ENCODE measurements at places on chromosomes 2 and 18.
A peak's percentile ranks its signal among the peaks of the same experiment; 100 is the strongest.

GRCh38 chr18:21265971-21266673, 24.1 kb downstream of the GREB1L start:
- DNase-seq = peak; percentile 81

GRCh38 chr2:189440644-189440946, 679 bp upstream of the WDR75 start:
- DNase-seq = no peak

GRCh38 chr2:149399934-149400615, 69.7 kb downstream of the LYPD6 start:
- DNase-seq = no peak

- DNase-seq = no peak
These were observed 70.5 kb upstream of the PPP1CB start for GRCh38 chr2:28681158-28681571.

DNA sequence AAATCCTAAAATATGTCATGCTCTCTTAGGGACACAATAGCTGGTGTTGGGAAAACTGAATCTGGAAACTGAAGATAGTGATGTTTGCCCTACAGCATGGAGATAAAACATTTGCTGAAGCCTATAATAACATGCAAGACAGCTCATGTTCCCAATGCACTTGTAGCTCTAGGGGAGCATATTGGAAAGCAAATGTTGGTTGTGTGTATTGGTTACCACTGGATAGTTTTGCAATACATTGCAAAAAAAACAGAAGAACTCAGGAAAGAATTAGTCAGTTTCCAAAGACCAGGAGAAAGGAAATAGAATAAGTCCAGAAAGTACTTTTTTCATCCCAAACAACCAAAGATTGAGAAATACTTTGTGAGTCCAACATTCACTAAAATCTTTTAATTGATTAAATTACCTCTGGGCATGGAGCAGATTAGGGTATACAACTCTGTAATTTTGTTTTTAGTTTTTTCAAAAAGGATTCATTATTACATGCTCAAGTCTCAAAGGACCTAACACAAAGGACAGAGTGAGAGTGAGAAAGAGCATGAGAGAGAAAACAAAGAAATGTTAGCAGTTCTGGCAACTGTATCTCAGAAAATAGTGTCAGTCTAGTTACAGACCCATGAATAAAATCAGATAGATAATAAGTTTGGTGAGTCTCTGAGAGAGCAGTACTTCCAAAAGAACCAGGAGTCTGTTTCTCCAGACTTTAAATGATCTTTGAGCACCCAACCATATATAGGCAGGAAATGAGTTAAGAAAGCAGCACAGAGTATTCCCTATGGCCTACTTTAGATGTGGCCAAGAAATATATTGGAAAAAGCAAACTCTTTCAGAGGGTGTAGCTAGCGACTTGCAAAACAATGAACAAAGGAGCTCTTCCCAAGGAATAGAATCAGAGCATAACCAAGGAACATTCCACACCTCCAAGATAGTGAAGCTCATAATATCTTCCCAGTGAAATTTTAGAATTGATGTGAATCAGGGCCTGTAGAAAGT, 36.6 kb upstream of the COL3A1 start:
- no peak for DNase-seq

GRCh38 chr2:159484532-159484931, 131.8 kb downstream of the BAZ2B start:
- no peak for DNase-seq

DNA sequence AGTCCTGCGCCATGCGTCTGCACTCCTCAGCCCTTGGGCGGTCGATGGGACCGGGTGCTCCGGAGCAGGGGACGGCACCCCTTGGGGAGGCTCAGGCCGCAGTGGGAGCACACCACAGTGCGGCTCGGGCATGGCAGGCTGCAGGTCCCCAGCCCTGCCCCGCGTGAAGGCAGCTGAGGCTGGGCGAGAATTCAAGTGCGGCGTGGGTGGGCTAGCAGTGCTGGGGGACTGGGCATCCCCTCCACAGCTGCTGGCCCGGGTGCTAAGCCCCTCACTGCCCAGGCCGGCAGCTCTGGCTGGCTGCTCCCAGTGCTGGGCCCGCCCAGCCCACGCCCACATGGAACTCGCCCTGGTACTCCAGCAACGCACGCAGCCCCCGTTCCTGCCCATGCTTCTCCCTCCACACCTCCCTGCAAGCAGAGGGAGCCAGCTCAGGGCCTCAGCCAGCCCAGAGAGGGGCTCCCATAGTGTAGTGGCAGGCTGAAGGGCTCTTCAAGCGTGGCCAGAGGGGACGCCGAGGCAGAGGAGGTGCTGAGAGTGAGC, 198.3 kb upstream of the CNTNAP5 start:
- DNase-seq = no peak

GRCh38 chr18:50002781-50003180, 189.4 kb upstream of the ACAA2 start:
- no peak for DNase-seq

GRCh38 chr18:3110034-3110752, 97.2 kb upstream of the LPIN2 start:
- no peak for DNase-seq

- DNase-seq = no peak
These were observed 84.7 kb downstream of the CDC42EP3 start for GRCh38 chr2:37586663-37587317.

- no peak for DNase-seq
These were observed 2089.7 kb upstream of the CELF4 start for GRCh38 chr18:39655341-39655740.

- no peak for DNase-seq
These were observed 197.6 kb downstream of the NR4A2 start for GRCh38 chr2:156134887-156135286.

DNA sequence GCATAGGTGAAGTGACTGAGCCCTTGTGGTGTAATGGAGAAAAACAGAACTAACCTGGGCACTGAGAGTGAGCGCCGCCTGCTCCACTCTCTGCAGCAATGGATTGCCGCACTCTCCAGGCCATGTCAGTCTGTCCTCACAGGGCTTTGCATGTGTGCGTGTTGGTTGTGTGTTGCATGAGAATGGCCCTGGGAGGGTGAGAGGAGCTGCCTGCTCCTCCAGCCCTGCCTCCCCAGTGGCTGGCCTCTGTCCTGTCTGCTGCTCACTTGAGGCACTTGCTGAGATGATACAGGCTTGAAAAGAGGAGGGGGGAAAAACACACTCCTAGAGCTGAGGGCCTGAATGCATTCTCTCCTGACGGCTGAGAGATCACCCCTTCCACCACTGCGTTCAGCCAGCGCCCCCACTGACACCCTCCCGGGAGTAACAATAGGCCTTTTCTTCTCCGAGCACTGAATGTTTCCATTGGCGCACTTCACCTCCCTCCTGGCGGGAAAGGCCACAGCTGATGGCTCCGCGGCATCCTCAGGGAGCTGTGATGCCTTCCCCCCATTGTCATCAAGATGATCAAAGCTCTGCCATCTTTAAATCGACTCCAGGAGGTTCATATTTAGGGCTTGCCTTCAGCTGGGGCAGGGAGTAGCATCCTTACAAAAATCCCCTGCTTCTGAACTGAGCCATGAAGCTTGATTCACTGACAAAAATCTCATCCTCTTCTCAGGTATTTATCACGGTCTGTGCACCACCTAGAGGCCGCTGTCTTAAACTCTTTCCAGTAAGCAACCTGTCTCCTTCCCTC, 49.9 kb upstream of the DAPL1 start:
- peak; percentile 79 for DNase-seq

DNA sequence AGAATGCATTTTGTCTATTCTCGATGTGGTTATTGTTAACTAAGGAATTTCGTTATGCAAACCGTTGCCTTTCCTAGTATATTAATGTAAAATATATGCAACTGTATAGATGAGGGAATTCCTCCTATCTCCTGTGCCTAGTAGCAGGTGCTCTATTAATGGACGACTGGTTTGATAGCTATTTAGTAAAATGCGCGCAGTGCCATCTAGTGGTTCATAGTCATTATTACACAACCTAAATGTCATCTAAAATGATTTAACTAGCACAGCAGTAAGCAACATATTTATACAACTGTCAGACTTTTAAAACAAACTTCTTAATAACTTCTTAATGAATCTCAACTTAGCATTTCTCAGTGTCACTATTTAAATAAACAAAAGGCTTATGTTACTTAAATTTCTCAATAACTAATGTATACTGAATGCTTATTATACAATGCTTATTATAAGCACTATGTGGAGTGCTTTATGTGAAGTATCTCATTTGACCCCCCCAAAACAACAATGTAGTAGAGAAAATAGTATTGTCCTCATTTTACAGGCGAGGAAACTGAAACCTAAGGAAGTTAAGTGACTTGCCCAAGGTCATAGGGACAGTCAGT, 77.9 kb downstream of the DTNA start:
- DNase-seq = peak; percentile 4

DNA sequence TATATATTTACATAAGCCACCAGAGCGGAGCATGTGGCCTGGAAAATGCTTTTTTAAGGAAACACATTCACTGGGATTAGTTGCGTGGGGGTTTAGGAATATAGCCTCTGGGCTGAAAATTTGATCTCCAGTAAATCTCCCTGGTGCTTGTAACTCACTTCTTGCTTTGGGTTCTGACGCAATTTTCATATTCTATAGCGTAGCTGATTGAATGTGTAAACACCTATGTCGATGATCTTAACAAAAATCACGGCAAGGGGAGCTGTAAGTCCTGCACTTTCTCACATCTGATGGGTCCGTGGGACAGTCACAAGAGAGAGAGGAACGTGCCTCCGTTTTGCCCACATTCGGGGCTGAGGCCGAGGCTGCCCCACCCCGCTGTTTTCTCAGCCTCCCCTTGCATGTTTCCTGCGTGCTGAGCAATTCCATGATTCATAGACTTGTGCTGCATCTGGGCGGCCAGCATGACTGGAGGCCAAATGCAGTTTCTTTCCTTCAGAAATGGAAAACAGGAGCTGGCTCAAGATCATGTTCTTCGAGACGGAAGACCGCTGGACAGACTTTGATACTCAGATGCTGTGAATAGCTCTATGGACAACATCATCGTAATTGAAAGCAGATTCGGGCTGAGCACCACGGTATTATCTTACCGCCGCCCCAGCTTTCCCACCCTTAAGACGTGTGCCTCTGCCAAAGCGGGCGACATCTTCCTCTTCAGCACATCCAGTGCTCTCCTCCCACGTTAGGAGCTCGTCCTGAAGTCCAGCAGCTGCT, 109.2 kb downstream of the TMEM18 start:
- no peak for DNase-seq

DNA sequence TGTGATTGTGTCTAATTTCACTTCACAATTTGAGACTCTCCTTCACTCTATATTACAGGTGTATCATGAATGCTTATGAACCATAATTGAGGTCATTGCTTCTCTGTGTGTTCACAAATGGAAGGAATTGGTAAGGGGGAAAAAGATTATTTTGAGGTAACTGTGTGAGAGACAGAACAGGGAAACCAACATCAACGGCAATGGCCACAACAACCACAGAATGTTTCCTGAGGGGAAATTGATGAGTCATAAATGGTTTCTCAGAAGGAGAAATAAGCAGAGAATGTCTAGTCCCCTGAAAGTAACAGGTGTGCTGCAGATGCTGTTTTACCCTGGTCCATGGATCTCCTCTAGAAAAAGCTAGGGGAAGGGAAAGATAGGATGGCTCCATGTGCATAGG, 361.2 kb upstream of the GALNT5 start:
- DNase-seq = no peak

DNA sequence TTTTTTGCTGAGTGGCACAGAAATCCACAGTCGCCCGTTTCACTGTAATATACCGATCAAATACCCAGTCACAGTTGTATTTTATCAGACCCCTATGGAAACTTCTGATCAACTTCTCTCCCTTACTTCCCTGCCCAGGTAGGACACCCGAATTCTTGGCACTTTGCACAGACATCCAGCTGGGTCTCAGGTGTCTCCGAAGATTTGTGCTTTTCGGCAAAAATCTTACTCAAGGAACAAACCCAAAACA, 596 bp downstream of the MREG start:
- no peak for DNase-seq

DNA sequence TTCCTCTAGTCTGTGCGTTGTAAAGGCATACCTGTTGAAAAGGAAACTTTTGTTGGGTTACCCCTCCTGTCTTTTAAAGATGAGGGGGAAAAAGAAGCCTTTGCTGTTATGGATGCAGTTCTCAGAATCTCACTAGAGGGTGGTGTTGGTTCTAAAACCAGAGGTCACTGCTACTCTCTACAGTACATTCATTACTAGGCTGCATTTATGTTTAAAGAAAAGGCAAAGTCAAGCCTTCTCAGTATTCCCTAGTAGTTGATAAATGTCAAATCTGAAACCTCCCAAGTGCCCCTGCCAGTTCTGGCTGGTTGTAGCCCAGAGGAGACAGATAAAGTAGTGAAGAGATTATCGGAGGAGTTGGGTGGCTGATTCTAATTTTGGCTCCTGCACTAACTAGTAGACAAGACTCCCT, 1.4 kb upstream of the PLCL1 start:
- DNase-seq = no peak

GRCh38 chr2:71778936-71779773, 325.8 kb downstream of the DYSF start:
- no peak for DNase-seq

GRCh38 chr2:190854726-190855125, 25.9 kb upstream of the GLS start:
- no peak for DNase-seq

DNA sequence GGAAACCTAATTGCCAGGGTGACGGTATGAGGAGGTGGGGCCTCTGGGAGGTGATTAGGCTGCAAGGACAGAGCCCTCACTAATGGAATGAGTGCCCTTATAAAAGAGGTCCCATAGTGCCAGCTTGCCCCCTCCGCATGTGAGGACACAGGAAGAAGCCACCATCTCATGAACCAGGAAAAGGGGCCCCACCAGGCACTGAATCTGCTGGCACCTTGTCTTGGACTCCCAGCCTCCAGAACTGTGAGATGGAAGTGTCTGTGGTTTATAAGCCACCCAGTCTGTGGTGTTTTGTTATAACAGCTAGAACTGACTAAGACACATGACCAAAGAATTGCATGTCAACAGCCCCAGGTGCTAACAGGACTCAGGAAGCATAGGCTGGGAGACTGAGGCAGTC, 214.3 kb downstream of the MGAT5 start:
- no peak for DNase-seq

DNA sequence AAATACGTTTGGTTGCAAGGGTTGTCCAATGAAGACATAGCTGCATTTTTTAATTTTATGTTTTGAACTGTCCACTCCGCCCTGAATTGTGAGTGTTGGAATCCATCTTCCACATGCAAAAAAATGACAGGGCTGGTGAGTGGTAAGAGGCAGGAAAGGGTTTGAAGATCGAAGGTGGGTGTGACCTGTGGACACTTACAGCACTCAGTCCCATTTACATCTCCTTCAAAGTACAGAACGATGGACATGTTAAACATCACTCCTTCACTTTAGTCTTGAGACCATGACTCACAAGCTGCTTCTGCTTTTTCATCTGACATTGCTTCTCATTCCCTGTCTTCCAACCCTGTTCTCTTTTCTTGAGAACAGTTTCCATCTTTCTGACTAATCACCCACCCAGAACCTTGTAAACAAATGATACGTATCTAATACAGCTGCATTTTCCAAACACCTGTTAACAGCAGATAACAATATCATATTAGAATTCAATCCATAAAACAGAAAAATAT, 179.3 kb downstream of the ZNF516 start:
- DNase-seq = no peak

- DNase-seq = no peak
These were observed 18.6 kb upstream of the TXNDC2 start for GRCh38 chr18:9867071-9867594.
